ENCODE measurements at places on chromosomes 4 and X. TPM values are rescaled to one million over a fixed set of nuclear protein-coding genes. Genes with fewer than 3 reads are reported as not detected.

The SPIN2B gene
- 11.9 TPM for total RNA-seq

The PNMA6F gene
- total RNA-seq = not detected

The MSX1 gene
- 0.63 TPM for total RNA-seq

The ADH1A gene
- total RNA-seq = not detected

The AASDH gene
- 38.2 TPM for total RNA-seq

The NEIL3 gene
- 6.9 TPM for total RNA-seq

The MAGEB2 gene
- total RNA-seq = not detected

The ABLIM2 gene
- total RNA-seq = 22.2 TPM

The GLA gene
- 24.4 TPM for total RNA-seq

The REELD1 gene
- not detected for total RNA-seq

The TCEAL2 gene
- 29.4 TPM for total RNA-seq

The RAB40A gene
- total RNA-seq = 3.4 TPM

The IGFBP7 gene
- 33.5 TPM for total RNA-seq

The GRIA3 gene
- 101 TPM for total RNA-seq

The XAGE1B gene
- not detected for total RNA-seq

The NUDT11 gene
- 65.1 TPM for total RNA-seq

The DRD5 gene
- 0.63 TPM for total RNA-seq

The RHOXF2B gene
- total RNA-seq = not detected

The ARHGAP6 gene
- 1.3 TPM for total RNA-seq

The PF4V1 gene
- not detected for total RNA-seq

The FAM133A gene
- total RNA-seq = 1.6 TPM

The NSUN7 gene
- total RNA-seq = 7.8 TPM

The MCUB gene
- total RNA-seq = 31.0 TPM

The GPR50 gene
- not detected for total RNA-seq

The ABCG2 gene
- total RNA-seq = 15.0 TPM

The ZNF595 gene
- total RNA-seq = 57.9 TPM

The IL21 gene
- total RNA-seq = not detected

The FAM241A gene
- 6.3 TPM for total RNA-seq

The ADH7 gene
- not detected for total RNA-seq

The SPP1 gene
- total RNA-seq = 161 TPM

The GAR1 gene
- total RNA-seq = 6.3 TPM

The PRR32 gene
- not detected for total RNA-seq

The GNRHR gene
- not detected for total RNA-seq

The MGARP gene
- total RNA-seq = 0.94 TPM

The EDNRA gene
- total RNA-seq = 11.0 TPM

The CNKSR2 gene
- total RNA-seq = 243 TPM

The SLC38A5 gene
- 28.8 TPM for total RNA-seq

The ZFP92 gene
- 1.9 TPM for total RNA-seq

The MAGEB3 gene
- total RNA-seq = not detected

The DCAF12L1 gene
- 0.63 TPM for total RNA-seq

The PGAM4 gene
- not detected for total RNA-seq

The BMX gene
- not detected for total RNA-seq

The HPSE gene
- 0.94 TPM for total RNA-seq

The SPATA18 gene
- total RNA-seq = 2.8 TPM

The ERAS gene
- not detected for total RNA-seq

The RNF150 gene
- total RNA-seq = 53.2 TPM

The GUCY1A1 gene
- 72.6 TPM for total RNA-seq

The SHROOM3 gene
- total RNA-seq = 32.9 TPM

The JADE3 gene
- total RNA-seq = 11.0 TPM

The CXCL13 gene
- total RNA-seq = not detected

The NAP1L3 gene
- 91.7 TPM for total RNA-seq

The PLXNB3 gene
- 2.8 TPM for total RNA-seq

The STARD8 gene
- total RNA-seq = 2.2 TPM
